ENCODE measurements at places on chromosomes 7 and 10. TPM values are rescaled to one million over a fixed set of nuclear protein-coding genes. Genes with fewer than 3 reads are reported as not detected.

The CALHM2 gene
- total RNA-seq = 55.3 TPM

The OR2A42 gene
- total RNA-seq = 0.34 TPM

The PEX1 gene
- 14.5 TPM for total RNA-seq

The CTAGE8 gene
- 0.87 TPM for total RNA-seq

The ALOX5 gene
- 17.7 TPM for total RNA-seq

The NKX2-3 gene
- not detected for total RNA-seq

The CD36 gene
- total RNA-seq = 4.8 TPM

- no peak for DNase-seq
Measured at GRCh38 chr10:113458944-113459343, 93.9 kb upstream of the HABP2 start.

DNA sequence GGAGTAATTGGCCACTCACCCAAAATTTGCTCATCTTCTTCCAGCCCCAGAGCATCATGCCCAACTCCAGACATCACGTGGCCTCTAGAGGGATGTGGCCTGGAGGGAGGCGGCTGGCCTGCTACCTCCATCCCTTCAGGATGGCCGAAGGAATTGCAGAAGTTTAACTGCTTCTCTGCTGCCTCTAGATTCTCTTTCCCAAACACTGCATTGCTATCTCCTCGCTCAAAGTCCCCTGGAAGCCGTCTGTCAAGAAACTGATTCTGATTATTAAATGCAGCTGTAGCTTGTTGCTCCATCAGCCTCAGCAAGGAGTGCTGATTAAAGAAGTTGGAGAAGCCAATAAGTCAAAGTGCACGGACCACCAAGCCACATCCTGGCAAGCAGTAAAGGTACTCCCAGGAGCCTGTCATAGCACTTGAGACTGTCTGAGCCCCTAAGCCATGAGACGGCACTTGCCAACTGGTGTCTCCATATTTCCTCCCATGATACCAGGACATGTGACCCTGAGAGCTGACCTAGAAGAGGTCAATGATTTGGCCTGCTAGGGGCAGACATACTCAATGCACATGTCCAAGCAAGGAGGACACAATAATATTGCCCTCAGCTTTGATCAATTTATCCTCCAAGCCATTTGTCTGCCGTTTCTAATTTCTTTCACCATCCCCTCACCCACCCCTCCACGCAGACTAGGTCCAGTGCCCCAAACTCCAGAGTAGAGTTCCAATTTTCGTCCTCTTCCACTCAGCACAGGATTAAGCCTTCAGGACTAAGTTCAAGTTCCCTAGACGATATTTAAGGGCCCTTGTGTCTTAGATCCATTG lies 84.2 kb downstream of the TBXAS1 start:
- no peak for DNase-seq

DNA sequence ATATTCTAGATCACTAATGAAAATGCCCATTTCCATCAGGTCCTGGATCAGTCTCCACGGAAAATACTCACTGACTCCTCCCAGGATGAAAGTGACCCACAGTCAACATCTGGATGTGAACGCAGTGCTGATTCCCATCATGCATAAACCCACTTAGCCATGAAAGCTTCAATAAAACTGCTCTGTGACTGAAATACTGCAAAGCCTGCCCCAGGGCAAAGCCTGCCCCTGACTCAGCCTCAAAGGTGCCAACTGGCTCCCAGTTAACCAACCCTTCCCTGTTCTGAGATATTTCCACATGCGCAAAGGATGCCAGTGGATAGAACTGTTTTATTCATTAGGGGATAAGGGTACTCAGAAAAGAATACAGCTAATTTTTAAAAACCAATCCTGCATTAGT lies 24.0 kb downstream of the OSBPL3 start:
- DNase-seq = no peak

DNA sequence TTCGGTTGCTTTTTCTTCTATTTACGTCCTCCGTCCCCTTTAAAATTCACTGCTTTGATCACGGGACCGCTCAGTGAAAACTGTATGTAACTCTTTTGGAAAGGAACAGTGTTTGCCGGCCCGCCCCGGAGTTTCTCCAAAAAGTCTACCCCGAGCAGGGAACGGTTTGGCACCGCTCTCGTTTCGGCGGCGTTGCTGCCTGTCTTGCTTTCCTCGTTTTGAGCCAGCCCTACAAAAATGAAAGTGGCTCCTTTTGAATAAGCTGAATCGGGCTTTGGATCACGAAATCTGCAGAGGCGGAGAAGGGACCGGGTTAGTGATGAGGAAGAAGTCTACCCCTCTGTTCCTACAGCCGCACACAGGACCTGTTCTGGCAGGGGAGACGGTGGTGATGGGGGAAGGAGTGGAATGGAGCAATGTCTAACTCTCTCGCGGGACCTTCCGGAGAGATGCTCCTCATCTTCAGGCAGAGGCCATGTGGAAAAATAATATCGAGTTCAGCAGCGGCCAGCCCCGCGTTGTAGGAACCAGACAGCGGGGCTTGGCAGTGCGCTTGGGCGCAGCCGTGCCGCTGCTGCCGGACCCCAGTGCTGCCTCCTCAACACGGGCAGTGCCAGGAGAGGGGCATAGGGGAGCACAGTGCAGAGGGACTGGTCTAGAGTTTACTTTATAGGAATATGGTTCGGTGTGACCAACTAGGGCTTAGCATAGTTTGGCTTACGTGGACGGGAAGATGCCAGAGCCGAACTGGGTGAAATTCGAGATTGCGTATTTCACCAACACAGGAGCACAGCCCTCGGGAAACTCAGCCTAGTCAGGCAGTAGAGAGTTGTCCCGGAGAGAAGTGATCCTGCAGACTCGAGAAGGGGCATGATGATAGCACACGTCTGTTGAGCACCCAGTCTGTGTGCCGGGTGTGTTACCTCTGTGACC lies 1.4 kb downstream of the HTRA1 start:
- peak; percentile 62 for DNase-seq

- no peak for DNase-seq
Measured at GRCh38 chr10:74406006-74406405, 255.0 kb downstream of the ADK start.

DNA sequence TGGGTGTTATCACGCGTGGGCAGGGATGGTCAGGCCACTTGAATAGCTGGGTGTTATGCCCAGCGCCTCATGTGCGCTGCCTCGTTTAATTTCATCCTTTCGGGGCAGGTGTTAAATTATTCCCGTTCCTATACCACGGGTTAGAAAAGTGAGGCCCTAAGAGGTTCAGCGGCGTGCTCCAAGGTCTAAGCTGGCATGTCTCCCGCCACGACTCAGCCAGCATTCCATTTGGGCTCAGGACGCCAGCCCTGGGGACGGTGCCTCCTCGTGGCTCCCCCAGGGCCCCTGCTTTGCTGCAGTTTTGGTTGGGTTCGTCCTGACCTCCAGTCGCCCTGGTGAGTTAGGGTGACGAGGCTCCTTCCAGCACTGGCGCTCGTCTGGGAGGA lies 124.5 kb downstream of the TRRAP start:
- no peak for DNase-seq

DNA sequence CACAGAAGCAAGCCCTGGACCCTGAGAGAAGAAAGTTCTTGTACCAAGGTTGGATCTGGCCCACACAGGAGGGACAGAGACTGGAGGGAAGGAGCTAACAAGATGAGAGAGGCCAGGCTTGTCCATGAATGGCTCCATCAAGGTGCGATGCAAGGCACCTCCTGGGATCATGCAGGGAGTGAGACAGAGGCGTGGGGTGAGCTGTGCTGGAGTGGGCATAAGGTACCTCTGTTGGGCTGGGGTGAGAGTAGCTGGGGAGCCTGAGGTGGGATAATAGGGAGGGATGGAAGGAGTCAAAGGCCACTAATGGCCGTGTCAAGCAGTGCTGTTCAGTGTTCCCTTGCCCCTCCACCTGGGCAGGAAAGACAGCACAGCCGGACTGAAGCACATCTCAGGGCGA lies 9.9 kb downstream of the TMEM72 start:
- no peak for DNase-seq

DNA sequence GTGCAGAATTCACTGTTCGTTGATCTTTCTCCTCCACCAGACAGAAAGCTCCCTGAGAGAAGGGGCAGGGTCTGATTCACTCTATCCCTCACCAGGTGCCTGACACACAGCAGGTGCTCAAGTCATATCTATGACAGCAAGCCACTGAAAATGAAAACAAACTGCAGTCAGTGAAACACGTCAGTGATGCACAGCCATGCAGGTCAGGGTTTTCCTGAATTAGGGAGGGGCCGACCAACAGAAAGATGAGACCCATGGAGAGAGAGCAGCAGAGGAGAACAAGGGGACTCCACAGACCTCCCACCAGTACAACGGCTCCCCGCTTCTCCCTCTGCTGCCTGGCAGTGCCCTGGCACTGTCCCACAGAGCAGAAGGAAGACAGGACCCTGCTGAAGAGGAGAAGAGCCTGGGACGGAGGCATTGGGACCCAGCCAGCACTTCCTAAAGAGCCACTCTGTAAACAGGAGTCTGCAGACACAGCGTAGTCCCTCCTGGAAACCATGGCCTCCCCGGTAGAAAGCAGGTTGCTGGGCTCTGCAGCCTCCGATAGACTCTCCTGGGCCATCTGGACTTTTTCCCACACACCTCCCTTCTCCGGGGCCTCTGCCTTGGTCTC lies 50.3 kb downstream of the FAM53B start:
- no peak for DNase-seq

- DNase-seq = peak; percentile 52
Measured at GRCh38 chr7:75987026-75987804, 7.2 kb downstream of the TMEM120A start.

GRCh38 chr7:83921271-83921940 lies 272.5 kb upstream of the SEMA3E start:
- no peak for DNase-seq

DNA sequence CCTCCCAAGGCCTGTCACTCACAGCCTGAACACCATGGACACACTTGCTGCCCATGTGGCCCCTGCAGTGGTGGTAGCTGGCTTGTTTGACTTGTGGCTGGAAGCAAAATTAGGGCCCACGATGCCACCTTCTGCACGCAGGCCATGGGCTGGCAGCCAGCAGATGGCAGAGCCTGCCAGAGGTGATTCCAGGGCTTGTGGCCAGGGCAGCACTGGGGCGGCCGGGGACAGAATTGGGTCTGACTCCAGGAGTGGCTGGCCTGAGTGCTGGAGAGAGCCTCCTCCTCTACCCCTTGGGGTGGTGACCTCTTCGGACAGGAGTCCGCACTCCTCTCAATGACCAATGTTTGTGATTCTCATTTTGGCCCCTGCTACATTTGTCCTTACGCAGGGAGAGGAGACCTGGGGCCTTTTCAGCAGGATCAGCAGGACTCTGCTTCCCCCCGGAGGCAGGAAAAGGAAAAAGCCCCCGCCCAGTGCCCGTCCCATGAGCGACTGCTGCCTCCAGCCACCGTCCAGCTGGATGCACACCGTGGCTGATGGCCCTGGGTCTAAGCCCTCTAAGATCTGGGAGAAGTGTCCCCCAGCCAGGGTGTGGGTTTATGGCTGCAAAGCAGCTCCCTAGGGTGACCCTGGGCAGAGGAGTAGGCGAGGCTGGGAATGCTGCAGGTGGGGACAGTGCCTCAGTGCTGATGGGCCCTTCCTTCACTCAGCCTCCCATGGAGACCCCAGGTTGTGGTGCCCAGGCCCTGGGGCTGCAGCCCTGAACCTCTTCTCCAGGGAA lies 26.5 kb downstream of the DNAJB12 start:
- peak; percentile 81 for DNase-seq

DNA sequence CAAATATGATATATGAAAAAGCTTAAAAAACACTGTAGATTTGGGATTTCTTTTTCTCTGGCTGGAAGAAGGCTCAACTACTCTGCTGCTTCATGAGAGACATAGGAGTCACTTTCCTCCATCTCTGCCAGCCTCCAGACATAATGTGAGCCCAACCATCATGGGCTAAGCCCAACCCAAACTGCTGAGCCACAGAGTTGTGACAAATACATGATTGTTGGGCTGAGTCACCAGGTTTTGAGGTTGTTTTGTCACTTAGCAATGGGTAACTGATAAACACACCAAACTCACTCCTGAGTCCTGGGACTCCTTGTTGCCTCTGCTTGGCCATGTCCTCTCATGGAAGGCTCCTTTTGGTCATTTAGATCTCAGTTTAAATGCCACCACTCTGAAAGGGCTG lies 381.8 kb upstream of the FZD8 start:
- no peak for DNase-seq

- no peak for DNase-seq
Measured at GRCh38 chr10:121084016-121084674, 233.0 kb downstream of the WDR11 start.
